Activated CD4-positive, CD25-positive, alpha-beta regulatory T cell treated with anti-CD3 and anti-CD28 coated beads, Interleukin-2, amount 50 U/mL, for 24 hours (primary cell): ENCODE measurements at places on chromosomes 2 and 18.
A peak's percentile ranks its signal among the peaks of the same experiment; 100 is the strongest.

DNA sequence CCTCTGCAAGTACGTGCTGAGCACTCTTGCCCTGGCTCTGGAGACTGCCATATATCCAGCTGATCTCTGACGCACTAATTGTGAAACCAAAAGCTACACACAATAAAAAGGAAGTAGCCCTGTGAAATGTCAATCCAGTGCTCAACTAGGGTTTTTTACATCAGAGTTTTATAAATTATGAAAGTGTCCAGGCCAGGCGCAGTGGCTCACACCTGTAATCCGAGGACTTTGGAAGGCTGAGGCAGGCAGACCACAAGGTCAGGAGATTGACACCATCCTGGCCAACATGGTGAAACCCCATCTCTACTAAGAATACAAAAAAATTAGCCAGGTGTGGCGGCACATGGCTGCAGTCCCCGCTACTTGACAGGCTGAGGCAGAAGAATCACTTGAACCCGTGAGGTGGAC, 24.5 kb upstream of the PEX13 start:
- peak; percentile 98 for ATAC-seq

DNA sequence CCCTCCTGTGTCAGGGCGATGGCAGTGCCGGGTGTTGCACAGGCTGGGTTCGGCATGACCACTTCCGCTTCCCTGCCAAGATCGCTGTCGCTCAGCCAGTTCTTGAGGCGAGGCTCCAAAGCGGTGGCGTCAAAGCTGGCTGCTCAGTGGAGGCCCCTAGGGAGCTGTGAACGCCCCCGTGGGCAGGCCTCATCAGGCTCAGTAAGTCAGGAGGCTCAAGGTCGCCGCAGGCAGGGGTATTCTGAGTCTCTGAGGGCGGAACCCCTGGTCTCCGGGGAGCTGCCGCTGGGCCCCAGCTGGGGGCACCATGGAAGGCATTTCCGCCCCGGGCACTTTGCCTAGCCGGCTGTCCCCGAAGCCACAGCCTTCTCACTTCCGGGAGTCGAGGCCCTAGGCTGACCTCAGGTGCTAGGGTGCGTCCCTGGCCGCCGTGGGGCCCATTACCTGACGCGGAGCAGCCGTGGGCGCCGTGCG, 210.4 kb downstream of the SOCS6 start:
- no peak for ATAC-seq

DNA sequence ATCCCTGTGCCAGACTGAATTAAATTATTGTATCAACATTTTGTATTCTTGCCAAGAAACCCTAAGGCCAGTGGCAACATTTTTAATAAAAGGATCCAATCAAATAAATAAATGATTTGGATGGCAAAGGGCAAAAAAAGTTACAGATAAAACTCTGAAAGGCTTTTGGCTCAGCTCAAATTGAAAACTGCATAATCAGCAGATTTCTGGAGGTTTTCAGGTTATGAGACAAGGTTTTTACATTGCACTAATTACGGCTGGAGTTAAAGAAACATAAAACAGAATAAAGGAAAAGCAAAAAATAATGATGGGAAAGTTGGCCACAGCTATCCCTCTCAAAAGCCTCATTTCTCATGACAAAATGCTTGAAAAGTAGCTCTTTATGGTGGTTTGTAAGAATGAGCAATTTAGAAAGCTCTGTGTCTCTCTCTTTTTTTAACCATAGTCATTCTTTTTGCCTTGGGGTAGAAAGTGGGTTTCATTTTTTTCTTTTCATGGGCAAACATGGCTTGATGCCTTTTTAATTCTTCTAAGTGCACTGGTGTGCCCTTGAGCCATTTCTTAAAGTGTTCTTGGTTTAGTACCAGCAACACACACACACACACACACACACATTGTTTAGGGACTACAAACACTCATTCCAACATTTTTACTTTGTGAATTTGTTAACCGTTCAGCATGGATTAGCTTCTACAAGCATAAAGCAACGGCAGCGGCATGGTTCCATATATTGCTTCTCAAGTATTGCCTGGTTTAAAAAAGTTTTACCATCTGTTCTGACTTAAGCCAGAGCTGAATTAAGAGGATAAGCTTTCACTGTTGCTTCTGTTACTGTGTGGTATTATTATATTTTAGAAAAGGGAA, 747.1 kb upstream of the FSHR start:
- no peak for ATAC-seq

- ATAC-seq, result no peak
Observed at GRCh38 chr2:182824056-182824766, 42.2 kb downstream of the FRZB start.

DNA sequence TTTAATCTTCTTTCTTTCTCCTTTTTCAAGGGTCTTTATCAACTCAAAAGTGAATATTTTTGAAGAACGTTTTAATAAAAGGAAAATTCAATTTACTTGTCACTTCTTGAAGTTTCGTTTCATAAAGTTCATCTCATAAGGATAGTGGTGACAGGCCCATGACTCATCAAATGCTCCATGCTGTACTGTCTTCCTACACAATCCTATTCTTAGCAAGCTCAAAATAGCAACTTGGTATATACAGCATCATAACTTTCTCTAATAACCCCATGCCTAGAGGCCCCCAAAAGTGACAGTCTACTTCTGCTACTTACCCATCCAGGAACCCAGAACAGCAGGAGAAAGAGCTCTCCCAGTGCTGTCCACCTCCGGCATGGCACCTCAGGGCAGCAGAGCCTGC, 7.7 kb downstream of the FBXO15 start:
- ATAC-seq, result peak; percentile 96

DNA sequence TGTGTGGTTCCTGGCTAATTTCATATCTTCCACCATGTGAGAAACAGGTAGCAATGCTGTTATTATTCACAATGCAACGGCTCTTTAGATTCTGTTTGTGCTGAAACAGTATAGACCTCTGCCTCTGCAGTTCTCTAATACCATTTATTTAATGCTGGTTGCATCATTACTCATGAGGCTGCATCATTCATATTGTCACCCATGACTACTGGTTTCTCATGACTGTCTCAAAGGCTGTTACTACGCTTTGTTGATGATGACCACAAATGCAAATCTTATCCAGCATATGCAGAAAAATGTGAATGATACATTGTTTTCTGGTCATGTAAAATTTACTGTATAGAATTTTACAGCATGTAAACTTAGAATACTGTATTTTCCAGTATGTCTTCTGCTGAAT, 22.5 kb downstream of the CAVIN2 start:
- ATAC-seq, result peak; percentile 13

GRCh38 chr2:74554820-74555531, 456 bp downstream of the DOK1 start:
- ATAC-seq, result peak; percentile 64

DNA sequence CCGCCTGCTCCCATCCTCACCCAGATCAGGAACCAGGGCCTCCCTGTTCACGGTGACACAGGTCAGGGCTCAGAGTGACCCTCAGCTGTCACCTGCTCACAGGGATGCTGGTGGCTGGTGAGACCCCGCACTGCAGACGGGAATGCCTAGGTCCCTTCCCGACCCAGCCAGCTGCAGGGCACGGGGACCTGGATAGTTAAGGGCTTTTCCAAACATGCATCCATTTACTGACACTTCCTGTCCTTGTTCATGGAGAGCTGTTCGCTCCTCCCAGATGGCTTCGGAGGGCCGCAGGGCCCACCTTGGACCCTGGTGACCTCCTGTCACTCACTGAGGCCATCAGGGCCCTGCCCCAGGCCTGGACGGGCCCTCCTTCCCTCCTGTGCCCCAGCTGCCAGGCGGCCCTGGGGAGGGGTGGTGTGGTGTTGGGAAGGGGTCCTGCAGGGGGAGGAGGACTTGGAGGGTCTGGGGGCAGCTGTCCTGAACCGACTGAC, 31.7 kb downstream of the GPC1 start:
- ATAC-seq, result no peak

GRCh38 chr2:203583701-203584100, 48.6 kb upstream of the RAPH1 start:
- ATAC-seq, result peak; percentile 16

DNA sequence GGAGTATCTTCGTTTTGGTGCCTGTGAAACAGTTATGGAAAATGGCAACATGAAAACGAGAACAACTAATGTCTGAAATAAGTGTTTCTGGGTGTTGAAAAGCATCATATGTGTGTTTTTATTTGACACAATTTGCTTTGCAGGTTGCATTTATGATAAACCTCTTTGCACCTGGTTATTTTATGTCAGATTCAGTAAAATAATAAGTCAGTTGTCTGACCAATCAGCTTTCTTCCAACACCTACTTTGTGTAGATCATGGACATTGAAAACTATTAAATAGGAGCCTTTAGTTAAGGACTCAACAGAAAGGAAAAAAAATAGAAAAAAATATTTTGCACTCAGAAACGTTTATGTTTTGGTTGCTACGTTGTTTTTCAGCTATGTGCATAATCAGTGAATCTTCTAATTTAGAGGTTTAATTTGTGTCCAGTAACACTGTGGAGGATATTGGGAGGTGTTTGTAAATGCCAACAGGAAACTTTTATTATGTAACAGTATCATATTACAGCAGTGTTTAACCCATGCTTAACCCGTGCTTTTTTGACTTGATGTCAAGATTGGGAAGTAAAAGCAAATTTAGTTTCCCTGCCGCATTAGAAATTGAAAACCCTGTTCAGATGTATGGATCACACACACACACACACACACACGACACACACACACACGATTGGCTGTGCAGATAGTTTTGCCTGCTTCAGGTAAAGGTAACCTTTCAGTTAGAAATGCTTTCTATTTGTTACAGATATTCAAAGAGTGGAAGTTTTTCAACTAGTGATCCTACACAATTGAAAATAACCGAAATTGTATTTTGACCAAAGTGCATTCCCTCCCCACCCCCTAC, 2.6 kb downstream of the PKP4 start:
- ATAC-seq, result no peak

DNA sequence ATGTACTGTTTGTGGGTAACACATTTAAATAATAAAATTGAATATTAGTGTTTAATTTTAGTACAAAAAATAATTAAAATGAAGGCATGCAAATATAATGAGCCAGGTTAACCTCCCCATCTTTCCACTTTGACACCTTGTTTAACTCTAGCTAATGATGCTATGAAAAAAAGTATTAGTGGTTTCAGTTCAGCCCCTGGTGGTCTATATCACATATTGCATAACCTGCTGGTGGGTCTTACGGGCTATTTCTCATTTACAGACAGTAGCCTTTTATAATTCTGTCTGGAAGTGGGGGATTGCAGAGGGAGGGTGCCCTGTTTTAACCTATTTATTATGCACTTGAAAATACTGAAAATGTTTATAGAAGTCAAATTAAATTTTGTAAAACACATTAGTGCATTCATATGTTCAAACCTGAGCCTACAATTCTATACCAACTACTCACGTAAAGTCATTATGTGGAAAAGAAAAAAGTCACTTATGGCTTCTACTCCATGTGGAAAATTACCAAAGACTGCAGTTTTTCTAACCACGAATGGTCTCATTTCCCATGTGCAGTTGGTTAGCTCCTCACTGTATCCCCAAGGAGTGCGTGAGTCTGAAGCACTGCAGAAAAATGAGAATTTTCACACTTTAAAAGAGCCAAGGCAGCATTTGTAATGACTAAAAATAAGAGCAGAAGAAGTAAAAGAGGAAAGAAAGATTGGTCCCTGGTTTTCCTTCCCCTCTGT, 381.0 kb downstream of the MTX2 start:
- no peak for ATAC-seq

- ATAC-seq, result no peak
Observed at GRCh38 chr18:40215979-40216378, 1739.1 kb upstream of the PIK3C3 start.

GRCh38 chr2:102630458-102630857, 11.1 kb downstream of the SLC9A2 start:
- ATAC-seq, result no peak

DNA sequence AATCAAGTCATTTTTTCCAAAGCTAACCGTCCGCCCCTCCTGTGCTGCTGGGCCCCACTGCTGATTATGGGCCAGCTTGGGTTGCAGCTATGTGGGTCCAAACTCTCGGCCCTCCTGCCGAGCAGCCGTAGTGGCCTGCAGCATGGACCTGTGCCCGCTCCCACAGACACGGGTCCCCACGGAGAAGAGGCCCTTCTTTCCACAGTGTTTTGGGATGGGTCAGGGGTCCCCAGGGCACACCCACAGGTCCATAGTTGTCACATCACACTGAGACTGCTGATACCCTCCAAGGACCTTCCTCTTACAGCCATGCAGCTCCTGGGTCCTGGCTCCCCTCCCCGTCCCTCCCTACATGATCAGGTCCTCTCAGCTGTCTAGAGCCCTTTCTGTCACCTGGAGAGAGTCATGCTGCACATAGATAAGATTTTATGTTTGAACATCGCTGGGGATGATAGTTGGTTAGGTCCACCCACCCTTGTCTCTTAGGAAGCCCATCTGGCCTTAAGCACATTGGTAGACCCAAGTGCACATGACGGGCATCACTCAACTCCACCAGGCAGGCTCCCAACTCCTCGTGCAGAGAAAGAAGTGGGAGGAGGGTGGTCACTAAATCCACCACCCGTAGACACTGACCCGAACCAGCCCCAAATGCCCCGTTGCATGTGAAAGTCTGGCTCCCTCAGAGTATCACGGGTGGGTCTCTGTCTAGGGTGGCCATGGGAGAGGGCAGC, 17.5 kb downstream of the GPR55 start:
- ATAC-seq, result no peak
